NCI-H748 treated with DMSO at 0.1 percent for 48 hours (cell line): ENCODE measurements at places on chromosomes 4 and X.

DNA sequence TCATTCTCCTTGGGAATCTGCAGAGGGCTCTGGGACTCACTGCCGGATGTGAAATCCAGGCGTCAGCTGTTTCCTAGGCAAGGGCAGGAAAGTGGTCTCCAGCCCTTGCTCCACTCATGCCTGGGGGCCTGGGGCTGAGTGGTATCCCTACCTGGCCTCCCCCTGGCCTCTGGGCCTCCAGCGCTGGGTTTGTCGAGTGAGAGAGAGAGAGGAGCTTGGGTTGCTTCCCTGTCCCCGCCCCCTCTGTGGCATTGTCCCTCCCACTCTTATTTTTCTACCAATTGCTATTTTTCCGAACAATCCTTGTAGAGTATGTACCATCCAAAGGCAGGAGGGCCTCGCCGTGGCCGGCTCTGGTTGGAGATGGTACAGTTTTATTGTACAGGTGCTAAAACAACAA, 53.1 kb downstream of the ELF4 start:
- DNase-seq: no peak

DNA sequence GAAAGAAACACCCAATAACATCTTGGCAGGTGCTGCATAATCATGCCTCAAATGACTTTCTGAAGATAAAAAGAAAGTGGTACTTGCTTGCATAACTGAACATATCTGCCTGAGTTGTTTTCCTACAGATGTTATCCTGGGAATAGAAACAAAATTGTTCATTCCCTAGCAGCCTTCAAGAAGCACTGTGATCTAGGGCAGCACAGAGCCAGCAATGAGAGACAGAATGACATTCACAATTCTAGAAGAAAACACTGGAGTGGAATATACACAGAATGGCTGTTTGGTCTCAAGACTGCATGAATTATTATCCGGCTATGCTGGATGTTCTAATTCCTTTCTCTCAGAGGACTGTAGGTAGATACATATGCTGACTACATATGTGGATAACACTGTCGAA, 790.9 kb downstream of the PDHA2 start:
- no peak for DNase-seq

DNA sequence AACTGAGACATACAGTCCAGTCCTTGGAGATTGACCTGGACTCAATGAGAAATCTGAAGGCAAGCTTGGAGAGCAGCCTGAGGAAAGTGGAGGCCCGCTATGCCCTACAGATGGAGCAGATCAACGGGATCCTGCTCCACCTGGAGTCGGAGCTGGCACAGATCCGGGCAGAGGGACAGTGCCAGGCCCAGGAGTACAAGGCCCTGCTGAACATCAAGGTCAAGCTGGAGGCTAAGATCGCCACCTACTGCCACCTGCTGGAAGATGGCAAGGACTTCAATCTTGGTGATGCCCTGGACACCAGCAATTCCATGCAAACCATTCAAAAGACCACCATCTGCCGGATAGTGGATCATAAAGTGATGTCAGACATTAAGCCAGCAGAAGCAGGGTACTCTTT, 20.4 kb upstream of the FRMPD3 start:
- peak; percentile 7 for DNase-seq

DNA sequence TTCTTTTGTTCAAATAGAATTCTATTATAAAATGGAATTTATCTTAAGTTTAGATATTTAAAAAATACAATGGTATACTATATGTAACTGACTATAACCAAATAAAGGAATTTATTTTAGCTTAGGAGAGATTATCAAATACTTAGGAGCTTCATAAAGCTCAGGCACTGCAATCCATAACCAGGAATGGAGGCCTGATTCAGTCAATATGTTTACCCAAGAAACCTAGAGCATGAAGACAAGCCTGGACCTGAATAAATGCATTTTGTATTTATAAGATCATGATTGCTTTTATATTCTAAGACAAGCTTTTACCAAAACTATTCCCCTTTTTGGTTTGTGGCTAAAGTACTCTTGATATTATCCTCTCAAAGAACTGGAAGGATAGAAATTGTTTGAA, 742.6 kb downstream of the FAT4 start:
- DNase-seq: no peak

- DNase-seq: no peak
Observed at GRCh38 chr4:10677796-10678497, 6.6 kb downstream of the CLNK start.

DNA sequence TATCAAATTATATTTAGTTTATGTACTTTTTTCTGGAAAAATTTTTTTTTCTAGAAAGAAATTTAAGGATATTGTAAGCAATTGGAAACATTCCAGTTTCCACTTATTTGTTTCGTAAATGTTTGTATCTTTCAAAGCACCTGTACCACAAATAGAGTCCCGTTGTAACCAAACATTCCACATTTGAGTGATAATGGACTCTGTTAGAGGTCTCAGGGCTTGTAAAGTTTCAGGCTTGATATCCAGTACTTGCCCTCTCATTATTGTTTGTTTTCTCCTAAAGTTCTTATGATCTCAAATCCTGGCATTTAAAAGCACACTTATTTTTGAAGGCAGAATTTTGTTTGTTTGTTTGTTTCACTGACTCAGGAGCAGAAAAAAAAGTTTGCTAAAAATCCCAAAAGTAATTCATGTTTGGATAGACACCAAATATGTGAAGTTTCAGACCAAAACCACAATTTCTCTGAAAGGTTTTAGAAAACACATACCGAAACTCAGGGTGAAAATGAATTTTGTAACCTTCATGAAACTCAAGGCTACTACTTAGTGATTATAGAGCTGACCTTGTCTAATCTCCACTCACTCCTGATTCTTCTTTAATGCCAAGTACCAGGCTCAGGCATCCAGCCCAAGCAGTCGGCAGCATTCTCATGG, 5.7 kb upstream of the TMEM192 start:
- no peak for DNase-seq

GRCh38 chr4:9894644-9895332, 113.4 kb downstream of the DRD5 start:
- no peak for DNase-seq

- no peak for DNase-seq
Observed at GRCh38 chr4:173669460-173670179, 139.6 kb upstream of the HAND2 start.

DNA sequence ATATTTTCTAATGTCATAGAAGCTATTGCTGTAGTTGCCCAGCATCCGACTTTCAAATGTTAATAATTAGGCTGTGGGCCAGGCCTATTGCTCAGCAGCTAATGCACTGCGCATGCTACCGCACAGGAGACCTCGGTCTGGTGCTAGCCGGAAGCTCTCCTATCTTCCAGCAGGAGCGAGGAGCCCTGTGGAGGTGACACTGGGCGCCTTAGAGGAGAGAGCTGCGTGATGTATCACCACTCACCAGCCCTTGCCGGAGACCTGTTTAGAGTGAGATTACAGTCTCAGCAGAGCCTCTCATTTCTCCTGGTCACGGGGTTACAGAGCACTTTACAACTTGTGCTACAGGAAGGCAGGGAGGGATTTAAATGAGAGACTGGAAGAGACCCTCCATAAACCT, 31.1 kb upstream of the MID1IP1 start:
- DNase-seq: no peak

DNA sequence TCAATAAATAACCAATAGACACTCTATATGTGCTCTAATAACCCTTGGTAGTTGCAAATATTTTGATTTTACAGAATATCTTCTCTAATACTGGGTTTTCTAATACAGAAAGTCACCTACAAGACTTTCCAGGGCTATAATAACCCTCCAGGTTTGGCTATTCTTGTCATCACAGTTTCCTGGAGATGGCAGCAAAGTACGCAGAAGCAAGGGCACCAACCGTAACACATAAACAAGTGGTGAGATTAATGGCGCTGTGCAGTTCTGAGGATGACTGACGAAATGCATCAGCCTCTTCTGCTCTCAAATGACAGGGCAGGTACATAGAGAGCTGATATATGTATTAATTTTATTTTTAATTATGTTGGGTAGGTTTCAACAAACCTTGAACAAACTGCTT, 122.4 kb downstream of the C4orf33 start:
- peak; percentile 33 for DNase-seq

GRCh38 chr4:87704001-87704400, 53.9 kb downstream of the DMP1 start:
- no peak for DNase-seq

GRCh38 chrX:134718966-134719317, 60.7 kb upstream of the PLAC1 start:
- no peak for DNase-seq

- no peak for DNase-seq
Observed at GRCh38 chr4:74631988-74632387, 162.3 kb downstream of the BTC start.

- no peak for DNase-seq
Observed at GRCh38 chr4:54727346-54727745, 69.6 kb downstream of the KIT start.

DNA sequence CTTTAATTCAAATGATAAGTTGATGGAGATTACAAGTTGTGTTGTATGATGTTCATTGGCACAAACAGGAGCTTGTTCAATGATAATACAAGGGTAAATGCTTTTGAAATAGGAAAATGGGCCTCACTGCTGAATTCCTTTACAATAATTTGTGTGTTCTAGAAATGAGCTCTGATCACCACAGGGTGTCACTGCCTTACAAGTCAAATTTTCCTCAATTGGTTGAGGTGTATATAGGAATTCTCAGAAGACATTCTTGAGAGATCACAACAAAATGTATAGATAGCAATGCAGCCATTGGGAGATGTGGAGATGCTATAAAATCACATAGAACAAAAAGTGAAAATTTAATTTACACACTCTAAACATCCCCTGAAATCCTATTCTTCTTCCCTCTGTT, 49.6 kb downstream of the KLF8 start:
- no peak for DNase-seq

DNA sequence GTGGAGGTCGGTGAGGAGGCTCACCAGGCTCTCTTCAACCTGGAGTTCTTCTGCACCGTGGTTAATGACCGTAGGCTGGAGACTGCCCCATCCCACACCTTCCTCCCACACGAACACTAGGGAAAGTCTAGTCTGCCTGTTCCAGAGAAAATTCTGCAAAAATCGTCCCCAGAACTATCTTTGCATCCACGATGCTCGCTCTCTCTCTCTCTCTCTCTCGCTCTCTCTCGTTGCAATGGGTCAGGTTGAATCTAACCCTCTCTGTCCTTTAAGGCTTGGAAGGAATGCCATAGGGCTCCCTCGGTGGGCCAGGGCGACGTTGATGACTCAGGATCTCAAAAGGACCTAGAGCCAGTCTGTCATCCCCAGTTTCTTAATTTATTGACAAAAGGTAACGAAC, 111.4 kb downstream of the DCTD start:
- no peak for DNase-seq

GRCh38 chr4:3286335-3287175, 6.3 kb upstream of the RGS12 start:
- DNase-seq: no peak

DNA sequence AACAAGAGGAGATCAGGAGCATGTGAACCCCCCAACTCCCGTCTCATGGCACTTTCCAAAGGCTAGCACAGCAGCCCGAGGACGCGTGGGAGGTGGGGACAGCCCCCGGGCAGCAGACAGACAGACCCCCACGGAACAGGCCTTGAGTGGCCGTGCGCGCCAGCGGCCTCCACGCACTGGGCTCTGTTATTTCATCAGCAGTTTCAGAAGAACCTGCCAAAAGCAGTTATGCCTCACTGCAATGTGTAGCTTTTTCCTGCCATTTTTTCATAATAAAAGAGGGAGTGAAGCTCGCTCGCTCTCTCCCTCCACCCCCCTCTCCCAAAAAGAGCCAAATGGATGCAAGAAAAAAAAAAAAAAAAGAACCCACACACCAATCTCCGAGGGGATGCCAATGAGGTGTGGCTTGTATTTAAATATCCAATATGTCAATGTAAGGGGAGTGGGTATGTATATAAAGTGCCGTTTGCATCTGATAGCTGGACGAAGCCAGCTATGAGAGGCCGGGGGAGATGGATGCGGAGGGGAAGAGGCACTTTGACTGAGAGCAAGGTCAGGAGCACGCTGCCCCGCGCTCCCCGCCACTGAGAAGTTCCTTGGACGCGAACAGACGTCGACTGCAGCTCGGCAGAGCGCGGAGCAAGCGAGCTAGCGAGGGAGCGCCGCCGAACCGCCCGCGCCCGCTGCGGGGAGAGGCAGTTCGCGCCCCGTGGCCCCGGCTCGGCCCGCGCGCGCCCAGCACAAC, at the start of gene FGF16:
Gene FGF16, plus strand, starts transcription at position 482 of the 745 bp plus-strand sequence. CDS start 286 bp downstream, outside the sequence.
- no peak for DNase-seq
